ENCODE measurements at places on chromosomes 2 and 18.

DNA sequence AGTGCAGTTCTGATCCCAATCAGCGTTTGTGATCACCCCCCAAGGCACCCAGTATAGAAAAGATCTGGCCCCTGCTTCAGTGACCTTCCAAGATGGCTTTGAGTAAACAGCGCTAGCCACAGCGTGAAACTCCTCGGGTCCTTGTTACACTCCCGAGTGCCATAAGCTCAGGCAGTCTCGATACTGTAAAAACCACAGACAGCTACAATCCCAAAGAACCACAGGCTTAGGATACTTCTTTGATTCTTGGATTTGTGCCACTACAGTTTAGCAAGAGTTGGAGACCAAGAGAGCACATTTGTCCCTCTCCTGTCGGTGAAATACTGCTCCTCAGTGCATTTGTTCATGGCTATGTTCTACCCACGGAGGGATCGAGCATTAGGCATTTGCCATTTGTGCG, 352.5 kb upstream of the ZNF521 start:
- no peak for DNase-seq

DNA sequence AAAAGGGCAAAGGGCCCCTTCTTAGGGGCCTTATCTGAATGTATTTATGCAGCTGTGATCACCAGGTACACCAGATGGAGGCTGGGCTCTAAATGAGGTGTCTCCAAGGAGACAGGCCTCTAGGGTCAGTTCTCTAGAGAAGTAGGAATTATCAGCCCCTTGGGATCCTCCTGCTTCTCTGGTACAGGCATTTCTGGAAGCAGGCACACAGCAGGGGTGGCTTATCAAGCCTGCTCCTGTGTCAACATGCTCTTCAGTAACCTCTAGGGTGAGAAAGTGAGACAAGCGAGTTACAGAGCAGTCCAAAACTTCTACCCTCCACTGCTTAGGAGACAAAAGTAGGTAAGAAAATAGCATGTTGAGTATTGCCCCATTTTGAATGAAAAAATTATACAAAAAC, 13.8 kb downstream of the TPGS2 start:
- DNase-seq, result no peak

GRCh38 chr2:136207030-136207623, 89.2 kb upstream of the CXCR4 start:
- no peak for DNase-seq

DNA sequence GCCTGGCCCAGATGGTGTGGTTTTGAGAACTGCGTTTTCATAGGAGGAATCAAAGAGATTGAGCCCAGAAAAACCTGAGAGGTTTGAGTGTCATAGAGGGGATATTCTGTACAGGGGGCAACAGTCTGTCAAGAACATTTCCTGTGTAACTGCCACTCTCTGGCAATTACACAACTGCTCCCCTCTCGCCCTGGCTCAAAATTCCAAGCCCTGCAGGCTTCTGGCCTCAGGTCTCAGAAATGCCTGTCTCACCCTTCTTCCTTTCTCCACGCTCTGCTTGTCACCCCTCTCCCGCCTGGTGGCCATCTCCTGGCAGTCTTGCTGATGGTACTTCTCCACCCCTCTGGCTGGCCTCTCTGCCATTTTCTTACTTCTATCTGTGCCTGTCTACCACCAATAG, 4.0 kb downstream of the VAMP5 start:
- no peak for DNase-seq

DNA sequence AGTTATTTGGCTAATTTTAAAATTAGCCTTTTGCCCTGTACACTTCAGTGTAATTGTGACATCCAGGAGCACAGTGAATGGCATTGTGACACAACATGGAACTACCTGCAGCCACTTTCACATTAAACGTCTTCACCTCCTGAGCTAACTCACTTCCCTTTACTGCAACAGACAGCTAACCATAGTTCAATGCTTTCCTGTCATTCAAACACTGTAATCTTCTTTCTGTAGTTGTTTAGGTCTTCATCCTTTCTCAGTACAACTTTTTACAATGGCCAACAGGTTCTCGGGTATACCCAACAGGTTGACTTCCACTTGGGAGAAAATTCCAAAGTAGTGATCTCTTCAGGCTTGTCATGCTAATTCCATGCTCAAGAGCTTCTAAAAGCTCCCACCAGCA, 8.6 kb upstream of the AGPS start:
- DNase-seq, result no peak

GRCh38 chr2:238155051-238155760, 3.6 kb upstream of the ERFE start:
- no peak for DNase-seq

Measured in CD4-positive, alpha-beta memory T cell (primary cell).